Activated T-helper 1 cell treated with Interleukin-2 at 50 U/mL for 16 hours (primary cell): ENCODE measurements at places on chromosomes 4 and X.
A peak's percentile ranks its signal among the peaks of the same experiment; 100 is the strongest.

- no peak for DNase-seq
Measured at GRCh38 chr4:176830971-176831370, 38.2 kb upstream of the VEGFC start.

DNA sequence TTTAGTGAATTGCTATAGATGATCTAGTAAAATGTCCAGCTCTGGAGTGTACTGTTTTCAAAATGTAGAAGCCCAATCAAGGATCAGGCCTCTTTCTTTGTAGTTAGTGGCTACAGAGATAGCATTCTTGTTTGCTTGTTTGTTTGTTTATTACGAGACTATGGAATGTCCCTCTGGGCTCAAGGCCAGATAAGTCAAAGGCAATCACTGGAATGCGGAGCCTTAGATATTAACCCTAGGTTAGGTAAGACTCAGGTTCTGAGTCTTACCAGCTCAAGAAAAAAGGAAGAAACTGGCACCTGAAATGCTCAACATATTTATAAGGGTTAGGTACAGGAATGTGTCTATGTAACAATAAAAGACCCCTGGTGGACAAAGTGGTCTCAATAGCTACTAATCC is 261.5 kb downstream of the SLC7A11 start:
- DNase-seq, result no peak

- no peak for DNase-seq
Measured at GRCh38 chrX:123909523-123909922, 49.7 kb downstream of the XIAP start.

- no peak for DNase-seq
Measured at GRCh38 chr4:176791591-176792325, 964 bp downstream of the VEGFC start.

DNA sequence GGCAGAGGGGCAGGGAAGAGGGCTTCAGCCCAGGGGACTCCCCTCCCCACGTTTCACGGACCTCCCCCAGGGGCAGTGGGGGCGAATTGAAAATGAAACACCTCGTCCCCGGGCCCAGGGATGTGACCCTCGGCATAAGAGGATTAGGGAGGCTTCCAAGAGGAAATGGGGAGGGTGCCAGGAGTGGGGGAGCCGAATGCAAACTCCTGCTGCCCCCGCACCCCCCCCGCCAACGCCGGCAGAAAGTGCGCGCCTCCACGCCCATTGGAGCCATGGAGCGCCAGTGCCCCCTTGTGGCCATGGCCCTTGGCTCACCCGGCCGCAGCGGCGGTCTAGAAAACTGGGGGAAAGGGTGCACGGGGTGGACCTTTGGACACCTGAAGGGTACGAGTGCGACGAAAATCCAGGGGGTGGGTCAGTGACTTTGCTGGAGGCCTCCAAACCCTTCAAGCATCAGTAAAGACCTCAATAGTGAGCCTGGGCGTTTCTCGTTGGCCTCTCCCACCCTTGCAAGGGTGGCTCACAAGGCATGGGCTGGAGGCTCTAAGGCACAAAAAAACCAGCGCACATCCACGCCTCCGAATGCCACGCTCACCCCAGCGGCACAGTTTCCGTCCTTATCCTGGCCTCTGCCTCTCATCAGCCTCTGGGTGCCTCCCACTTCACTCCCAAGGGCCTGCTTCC is 120.8 kb upstream of the PJA1 start:
- DNase-seq, result peak; percentile 29

DNA sequence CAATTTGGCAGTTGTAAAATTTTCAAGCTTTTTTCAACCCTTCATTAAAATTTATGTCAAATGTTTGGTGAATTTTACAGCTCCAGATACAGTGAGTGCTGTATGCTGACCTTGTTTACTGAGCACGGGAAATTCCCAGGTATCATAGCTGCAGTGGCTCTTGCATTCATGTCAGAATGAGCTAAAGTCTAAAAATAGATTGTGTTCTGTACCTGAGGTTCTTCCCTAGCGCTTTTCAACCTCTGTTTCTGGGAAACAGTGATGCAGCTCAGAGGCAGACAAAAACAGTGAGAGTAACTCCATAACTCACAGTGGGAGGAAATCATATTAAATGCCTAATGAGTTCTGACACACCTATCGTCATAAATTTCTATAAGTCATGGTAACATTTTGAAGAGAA is 393.8 kb upstream of the GNPDA2 start:
- no peak for DNase-seq

DNA sequence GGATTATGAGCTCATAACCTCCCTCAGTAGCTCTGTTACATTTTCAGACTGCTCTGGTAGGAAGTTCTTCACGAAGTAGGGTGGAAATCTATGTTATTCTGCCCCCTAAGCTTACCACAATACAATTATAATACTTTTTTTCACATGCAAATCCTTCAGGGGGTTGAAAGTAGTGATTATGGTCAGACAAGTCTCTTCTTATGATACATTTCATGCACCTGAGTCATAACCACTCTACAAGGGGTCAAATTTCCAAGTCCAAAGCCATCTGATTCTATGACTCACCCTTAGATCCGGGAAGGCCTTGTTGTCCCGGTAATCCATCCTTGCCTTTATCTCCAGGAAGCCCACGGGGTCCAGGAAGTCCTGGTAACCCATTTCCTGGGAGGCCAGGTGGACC is 95.2 kb downstream of the ATG4A start:
- DNase-seq, result no peak

DNA sequence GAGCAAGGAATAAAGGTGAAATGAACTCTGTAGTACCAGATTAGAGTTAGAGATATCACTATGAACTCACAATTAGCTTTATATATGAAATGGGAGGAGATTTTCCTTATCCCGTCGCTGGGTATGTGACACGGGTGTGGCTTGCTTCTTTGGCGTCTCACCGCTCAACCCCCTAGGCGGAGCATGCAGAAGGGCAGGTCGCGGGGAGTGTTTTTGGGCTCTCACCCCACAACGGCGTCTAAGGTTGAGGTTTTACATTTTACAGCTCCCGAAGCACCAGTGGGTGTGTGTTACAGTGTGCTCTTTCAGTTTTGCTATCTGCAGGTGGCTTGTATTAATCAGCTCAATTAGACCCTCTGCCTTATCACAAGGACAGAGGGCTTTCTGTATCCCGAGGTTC is 42.1 kb upstream of the MAGEB10 start:
- DNase-seq, result no peak

DNA sequence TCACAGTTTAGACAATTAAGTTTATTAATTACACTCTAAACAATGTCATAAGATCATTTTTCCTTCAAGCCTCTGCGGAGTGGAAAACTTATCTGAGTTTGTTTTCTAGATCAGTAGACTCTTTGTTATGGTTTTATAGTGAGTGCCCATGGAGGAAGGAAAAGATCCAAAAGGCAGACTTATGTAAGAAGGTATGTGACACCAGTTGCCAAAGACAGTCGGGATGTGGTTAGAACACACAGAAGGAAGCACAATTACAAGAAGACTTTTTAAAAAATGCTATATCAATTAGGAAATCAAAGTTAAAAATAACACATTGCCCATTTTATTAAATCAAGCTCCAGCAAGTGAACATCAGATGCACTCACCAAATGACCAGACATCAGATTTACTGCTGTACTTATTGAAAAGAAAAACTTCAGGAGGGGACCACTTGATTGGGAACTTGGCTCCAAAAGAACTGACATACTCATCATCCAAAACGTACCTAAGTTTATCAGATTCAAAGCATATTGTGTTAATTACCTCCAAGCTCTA is 57.1 kb downstream of the NIPAL1 start:
- no peak for DNase-seq

- no peak for DNase-seq
Measured at GRCh38 chr4:27140486-27140885, 279.8 kb downstream of the STIM2 start.

DNA sequence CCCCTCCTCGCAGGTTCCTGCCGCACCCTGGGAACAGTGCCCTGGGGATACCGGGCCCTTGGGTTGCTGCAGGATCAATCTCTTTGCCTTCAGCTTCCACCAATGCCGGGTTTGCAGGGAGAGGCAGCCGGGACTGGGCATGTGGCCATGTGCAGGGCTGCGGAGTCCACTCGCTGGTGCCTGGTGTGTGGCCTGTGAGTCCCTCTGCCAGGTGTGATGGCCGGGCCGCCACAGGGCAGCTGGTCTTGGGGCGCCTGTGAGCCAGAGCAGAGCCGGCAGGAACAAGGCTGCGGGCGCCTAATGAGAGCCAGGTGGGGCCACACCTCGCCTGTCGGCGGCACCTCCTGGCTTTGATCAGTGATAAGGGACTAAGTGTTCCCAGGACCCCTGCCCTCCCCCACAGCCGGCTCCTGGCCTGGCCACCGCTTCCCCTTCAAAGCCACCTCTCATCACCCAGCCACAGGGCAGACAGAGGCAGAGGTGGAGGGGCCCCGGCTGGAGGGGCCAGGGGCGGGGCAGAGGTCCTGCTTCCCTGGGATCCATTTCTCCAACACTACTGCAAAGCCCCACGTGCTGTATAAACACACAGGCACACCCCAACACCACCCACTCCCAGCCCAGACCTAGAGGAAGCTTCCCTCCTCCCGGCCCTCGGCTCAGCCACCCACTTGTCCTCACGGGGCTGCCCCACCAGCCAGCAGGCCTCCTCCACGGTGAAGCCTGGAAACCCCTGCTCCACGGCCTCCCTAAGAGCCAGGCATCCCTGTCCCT is 132.7 kb downstream of the CPZ start:
- DNase-seq, result no peak

- no peak for DNase-seq
Measured at GRCh38 chr4:1985294-1985693, 23.5 kb downstream of the NELFA start.

GRCh38 chr4:58359590-58359989 is 1249.4 kb upstream of the IGFBP7 start:
- DNase-seq, result no peak

DNA sequence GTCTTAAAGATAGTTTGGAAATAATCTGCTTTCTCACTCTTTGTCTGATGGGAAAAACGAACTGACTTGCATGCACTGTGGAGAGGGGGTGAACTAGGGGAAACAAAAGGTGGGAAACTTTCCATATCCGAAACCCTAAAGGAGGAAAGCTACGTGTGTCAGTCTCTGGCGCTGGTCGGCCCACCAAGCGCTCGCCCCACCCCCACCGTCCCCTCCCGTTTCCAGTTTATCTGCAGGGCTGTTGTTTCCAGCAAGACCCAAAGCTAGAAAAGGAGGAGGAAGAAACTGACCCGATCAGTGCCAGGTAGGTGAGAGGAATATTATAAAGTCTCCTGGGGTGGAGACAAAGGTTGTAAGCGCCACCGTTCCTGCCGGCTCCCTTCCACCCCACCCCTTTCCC is 552 bp downstream of the TCEAL9 start:
- DNase-seq, result no peak

- DNase-seq, result no peak
Measured at GRCh38 chr4:153294631-153295030, 49.9 kb upstream of the MND1 start.

DNA sequence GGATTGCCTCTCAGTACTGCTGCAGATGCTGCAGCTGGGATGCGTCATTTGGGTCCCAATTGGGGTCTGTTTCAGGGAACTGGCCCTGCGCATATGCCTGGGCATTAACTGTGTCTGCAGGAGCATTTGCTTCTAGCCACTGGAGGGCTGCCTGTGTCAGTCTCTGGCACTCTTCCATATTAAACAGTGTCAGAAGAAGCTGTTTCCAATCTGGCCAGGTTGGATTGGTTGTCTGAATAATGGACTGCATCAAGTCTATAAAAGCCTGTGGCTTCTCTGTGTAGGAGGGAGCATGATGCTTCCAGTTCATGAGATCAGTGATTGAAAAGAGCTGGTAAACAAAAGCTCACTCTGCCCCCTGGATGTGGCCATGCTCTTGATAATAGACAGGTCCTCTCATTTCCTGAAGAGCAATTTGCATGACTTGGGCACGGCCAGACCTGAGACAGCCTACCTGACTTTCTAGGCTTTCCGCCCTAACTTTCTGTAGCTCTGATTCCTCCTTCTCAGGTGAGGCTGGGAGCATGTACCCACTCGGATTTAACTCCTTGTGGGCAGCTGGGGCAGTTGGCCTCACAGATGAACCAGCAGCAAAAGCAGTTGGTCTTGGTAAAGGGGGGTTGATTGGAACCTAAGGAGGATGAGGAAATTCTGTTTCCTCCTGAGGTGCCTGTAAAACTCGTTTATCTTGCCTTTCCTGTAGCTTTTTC is 29.2 kb downstream of the SULT1E1 start:
- no peak for DNase-seq

DNA sequence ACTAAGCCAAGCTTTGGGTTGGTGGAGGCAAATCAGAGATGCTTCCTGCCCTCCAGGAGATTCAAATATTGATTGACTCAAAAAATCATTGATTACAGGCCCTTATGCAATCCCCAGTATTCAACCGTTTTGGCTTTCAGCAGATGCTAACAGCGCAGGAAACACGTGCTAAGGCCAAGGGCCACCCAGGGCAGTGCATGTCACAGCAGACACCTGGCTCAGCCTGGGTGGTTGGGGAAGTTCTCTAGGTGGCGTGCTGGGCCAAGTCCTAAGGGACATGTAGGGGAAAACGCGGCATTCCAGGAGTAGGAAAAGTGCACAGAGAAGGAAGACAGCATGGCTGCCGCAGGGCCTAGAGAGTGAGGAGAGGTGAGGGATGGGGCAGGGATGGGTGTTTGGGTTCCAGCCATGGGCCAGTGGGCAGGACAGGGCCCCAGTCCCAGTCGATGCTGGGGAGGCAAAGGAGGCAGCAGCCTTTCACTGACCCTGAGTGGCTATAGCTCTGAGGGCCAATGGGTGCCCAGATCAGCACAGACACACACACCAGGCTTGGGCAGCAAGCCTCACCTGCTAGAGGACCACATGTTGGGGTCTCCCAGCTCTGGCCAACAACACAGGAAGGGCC is 239.1 kb downstream of the EVC2 start:
- no peak for DNase-seq

- DNase-seq, result no peak
Measured at GRCh38 chrX:27915617-27916016, 65.6 kb downstream of the DCAF8L1 start.

- no peak for DNase-seq
Measured at GRCh38 chrX:150044556-150044955, 106.3 kb upstream of the EOLA2 start.

DNA sequence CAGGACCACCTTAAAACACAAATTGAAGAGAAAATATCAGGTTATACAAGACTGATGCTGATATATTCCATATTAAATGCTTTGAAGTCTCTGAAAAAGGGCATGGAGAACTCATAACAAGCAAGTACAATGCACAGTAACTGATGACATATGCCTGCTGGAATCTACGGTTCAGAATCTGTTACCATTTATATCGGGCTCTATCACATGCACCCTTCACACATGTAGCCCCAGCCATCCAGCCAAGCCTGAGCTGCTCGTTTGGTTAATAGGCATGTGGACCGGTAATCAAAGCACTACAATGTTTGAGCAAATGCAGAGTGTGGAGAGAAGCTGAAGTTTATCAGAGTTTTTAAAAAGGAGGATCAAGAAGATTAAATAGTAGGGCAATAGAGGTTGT is 11.8 kb downstream of the COMMD8 start:
- DNase-seq, result no peak

- DNase-seq, result no peak
Measured at GRCh38 chrX:134875671-134876070, 115.1 kb upstream of the SMIM10 start.

DNA sequence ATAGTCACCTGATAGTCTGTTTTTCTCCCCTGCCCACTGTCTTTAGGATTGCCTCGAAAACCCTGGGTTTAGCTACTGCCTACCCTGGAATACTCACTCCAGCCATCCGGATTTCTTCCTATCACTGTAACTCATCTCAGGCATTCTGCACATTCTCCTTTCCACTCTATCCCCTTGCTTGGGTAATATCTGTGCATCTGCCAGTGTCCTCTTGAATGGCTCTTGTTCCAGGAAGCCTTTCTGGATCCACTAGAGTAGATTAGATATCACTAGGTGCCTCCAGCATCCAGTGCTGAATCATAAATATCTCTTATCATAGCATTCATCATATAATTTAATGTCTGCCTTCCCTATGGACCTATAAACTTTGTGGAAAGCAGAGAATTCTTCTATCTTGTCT is 17.1 kb upstream of the GALNT7 start:
- DNase-seq, result no peak
